ENCODE measurements at places on chromosomes 2 and 18.

DNA sequence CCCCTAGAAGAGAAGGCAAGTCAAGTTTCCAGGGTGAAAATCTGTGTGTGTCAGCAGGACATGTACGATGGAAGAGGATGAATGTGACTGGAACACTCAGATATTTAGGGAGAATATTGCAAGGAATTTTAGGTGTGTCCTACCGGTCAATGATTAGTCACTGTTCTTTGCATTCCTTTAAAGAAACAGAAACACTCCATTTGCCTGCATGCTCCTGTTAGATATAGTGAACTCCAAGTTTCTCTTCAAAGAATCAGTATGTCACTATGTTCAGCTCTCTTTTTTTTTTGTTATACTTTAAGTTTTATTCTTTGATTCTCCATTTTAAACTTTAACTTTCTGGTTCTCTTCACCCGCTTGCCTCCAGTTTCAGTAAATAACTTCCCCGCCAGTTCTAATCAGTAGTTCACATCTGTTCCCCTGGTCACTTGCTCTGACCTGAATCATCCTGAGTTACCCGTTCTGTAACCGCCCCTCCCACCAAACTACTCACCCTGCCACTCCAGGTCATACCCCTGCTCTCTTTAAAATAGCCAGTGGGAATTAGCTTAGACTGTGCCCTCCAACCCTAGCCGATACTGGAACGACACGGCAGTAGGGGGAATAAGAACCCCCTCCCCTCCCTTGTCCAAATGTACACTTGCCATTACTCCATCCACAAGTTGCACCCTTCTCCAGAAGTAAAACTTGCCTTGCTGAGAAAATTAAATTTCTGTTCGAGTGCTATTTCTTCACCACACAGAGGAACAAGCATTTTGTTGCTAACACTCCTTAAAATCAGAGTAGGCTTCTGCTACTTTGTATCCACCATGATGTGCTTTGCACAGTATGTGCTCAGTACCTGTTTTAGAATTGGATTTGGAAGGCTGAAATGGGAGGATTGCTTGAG lies 268.4 kb downstream of the METTL4 start:
- no peak for DNase-seq

- DNase-seq = no peak
These were observed 2.6 kb downstream of the DYSF start for GRCh38 chr2:71455741-71456569.

DNA sequence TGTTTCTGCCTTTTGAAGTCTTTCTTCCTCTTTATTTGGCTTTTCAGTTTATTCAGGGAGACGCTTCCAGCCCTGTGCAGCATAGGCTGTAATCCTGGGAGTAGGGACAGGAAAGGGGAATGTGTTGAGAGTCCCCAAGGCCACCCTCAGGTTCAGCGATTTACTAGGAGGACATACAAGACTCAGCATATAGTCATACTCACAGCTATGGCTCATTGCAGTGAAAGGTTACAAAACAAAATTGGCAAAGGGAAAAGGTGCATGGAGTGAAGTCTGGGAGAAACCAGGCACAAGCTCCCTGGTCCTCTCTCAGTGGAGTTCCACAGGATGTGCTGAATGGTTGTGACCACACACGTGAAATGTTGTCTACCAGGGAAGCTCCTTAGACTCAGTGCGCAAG lies 49.6 kb upstream of the ZNF638 start:
- DNase-seq = no peak

GRCh38 chr18:55830544-55830943 lies 242.6 kb upstream of the TCF4 start:
- no peak for DNase-seq

DNA sequence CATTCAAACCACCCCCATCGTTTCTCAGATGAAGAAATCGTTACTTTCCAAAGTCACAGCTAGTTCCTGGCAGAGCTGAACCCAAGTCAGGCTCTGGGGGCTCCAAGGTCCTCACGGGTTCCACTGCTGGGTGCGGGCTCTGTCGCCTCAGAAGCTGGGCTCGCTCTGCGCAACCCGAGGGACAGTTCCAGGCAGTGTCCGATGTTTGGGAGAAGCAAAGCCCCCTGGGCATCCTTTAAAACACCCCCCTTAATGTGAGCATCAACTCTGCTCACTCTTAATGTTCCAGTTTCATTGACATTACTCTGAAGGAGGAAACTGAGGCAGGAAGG lies 796 bp downstream of the AOX1 start:
- no peak for DNase-seq

DNA sequence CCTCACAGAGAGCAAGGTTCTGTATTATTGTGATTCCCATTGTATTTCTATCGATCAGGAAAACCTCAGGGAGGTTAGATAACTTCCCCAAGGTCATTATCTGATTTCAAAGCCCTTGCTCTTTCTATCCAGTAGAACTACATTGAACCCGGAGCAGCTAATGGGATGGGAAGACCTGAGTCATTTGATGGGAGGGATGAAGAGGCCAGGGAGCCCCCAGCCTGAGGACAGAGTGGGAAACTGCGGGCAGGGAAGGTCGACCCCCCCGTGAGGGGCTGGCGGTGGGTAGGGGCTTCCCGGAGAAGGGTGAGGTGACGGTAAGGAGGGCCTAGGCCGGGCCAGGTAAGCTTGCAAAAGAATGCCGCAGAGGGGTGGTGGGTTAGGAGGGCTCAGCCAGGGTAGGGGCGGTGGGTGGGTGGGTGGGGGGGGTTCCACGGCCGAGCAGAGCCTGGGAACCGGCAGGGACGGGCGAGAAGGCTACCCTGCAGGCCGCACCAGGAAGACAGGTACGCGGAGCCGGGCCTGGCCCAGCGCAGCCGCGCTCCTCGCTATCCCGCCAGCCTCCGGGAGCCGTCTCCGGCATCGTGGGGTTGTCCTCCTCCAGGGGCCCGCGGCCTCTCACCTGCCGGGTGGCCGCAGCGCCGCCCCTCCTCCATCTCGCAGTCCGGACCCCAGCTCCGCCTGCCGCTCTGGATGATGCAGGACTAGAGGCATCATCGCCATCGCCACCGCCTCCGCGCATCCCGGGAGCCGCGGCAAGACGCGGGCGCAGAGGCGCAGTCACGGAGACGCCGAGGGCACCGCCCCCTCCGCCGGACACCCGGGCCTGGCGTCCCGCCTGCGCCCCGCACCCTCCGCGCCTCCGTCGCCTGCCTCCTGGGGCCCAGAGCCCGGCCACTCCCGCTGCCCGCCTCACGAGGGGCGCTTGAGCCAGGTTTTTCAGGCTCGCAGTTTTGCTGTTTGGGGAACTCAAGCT lies at the start of gene GPR75:
Gene GPR75, minus strand, starts transcription at position 762 of the 976 bp plus-strand sequence. CDS start 5,211 bp downstream, outside the sequence.
- DNase-seq = no peak

DNA sequence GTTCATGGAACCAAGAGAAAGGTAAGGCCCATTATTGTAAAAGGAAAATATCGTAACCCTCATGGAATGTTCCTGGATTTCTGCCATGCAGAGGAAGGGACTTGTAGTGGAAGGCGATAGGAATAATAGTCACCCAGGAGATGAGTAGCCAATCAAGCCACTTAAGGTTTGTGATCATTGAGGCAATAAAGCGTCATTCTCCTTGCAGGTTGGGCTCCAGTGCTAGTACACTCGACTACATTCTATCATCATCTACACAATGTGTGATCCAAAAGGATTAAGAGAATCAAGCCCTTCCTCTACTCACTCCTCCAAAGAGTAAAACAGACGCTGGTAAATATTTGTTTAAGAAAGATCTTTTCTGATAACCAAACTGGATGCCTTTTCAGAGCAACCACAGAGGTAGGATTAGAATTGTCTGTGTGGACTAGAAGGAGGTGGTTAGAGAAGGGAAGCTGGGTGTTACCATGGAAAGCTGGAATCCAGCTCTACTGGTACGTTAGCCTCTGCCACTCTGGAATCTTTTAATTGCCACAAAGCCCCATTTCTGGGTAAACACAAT lies 245.7 kb downstream of the IKZF2 start:
- DNase-seq = no peak

Measured in NCI-H524 (cell line).